SJCRH30 (cell line): ENCODE measurements at places on chromosomes 16 and 17. TPM values are rescaled to one million over a fixed set of nuclear protein-coding genes. Genes with fewer than 3 reads are reported as not detected.

DNA sequence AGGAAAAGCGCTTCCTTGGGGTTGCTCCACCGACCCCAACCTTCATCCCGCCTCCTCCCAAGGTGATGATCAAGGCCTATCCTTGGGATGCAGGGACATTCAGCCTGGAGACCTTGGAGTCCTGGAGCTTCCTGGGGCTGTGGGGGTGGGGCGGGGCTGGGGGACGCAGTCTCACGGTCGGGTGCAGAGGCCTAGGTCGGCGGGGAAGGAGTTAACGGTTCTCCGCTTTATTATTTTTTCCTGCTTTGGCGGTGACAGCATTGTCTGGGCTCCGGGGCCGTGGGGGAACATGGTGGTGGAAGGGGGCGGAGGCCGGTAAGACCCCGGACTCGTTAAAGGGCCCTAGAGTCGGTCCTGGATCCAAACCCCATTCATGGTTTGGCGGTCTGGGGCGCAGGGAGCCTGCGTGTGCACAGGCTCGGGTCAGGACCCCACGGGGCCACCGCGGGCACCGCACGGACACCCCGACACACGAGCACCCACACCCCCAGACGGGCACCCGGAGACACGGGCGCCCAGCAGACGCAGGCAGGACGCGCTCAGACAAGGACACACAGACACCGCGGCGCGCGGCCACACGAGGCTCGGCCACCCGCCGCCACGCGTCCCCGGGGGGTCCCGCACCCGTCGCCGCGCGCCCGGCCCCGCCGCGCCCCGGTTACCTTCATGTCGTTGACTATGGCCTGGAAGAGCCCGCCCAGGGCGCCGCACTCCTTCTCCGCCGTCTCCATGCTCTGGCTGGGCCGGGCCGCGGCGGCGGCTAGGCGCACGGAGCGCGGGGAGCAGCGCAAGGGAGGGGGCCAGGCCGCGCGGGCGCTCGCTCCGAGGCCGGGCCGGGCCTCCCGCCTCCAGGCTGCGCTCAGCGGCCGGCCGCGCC lies 554 bp downstream of the MTSS2 start:
- H3K27ac ChIP-seq: peak overlapping the region; percentile 59; the same call in 1 of the 2 replicates
- no peak for DNase-seq
- H3K4me3 ChIP-seq: peak overlapping the region; percentile 91

Gene OR1D2
- total RNA-seq: not detected in 2 replicates

DNA sequence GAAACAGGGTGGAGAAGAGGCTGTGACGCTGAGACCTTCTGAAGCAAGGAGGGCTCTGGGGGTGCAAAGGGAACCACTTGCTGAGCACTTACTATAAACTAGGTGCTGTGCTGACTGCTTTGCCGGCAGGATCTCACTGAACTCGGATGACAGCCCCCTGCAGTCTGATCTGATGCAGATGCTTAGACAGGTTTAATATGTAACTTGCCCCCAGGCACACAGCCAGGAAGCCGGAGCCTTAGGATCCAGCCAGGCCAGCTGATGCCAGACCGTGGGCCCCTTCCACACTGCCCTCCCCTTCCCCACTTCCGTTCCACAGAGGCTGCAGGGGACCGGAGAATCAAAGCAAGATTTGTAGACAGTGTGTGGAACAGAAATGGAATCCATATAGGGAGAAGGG lies 23.1 kb downstream of the SPACA3 start:
- H3K27ac ChIP-seq: no peak overlapping the region
- H3K4me3 ChIP-seq: no peak overlapping the region
- no peaks in the 10 kb centered on the region for H3K4me1 ChIP-seq

GRCh38 chr17:35543856-35544255 lies 6.4 kb upstream of the SLFN12L start:
- peaks cover 5% of the 10 kb centered on the region for H3K27me3 ChIP-seq
- DNase-seq: peak; percentile 45
- no peaks in the 10 kb centered on the region for H3K36me3 ChIP-seq
- no peak overlapping the region for H3K27ac ChIP-seq
- 0 out of 2 replicates have a peak, but pooled peaks cover 3% of the 10 kb centered on the region for H3K4me1 ChIP-seq

DNA sequence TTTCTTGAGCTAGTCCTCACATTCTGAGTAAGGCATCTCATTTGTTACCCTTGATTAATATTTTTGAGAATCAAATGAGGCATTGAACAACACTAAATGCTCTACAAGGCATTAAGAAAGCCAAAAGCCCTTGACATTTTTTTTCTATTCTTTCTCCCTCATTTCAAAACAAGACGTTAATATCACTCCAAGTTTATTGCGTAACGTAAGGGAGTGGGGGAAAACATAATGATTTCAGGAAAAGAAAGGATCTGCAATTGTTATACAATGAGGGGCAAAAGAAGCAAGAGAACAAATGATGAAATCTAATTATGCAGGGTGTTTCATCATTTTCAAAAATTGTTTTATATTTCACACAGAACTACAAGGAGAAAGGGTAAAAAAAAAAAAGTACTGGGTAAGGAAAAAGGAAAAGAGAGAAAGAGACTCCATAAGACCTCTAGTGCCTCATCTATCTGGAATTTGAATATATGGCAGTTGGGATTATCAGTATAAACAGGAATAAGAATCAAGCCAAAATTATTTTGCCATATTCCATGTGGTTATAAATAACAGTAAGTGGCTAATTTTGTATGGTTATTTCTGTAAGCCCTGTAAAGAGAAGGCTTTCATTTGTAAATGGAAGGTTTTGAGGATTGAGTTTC lies 163.0 kb downstream of the ABCA8 start:
- no peak overlapping the region for H3K27ac ChIP-seq
- H3K4me3 ChIP-seq: no peak overlapping the region

GRCh38 chr17:79045842-79046196 lies 21.9 kb downstream of the C1QTNF1 start:
- peak overlapping the region; percentile 78 for H3K27ac ChIP-seq
- H3K36me3 ChIP-seq: peaks cover 13% of the 10 kb centered on the region
- peak overlapping the region; percentile 9; the same call in 1 of the 2 replicates for H3K4me3 ChIP-seq
- peak; percentile 97 for DNase-seq
- peaks cover 26% of the 10 kb centered on the region for H3K4me1 ChIP-seq

Gene CCL8
- total RNA-seq: not detected in 2 replicates

GRCh38 chr17:44961921-44962350 lies 6.2 kb downstream of the C1QL1 start:
- H3K36me3 ChIP-seq: no peaks in the 10 kb centered on the region
- peaks cover 20% of the 10 kb centered on the region for H3K27me3 ChIP-seq
- H3K4me3 ChIP-seq: no peak overlapping the region
- H3K4me1 ChIP-seq: no peaks in the 10 kb centered on the region

Gene E2F4
- total RNA-seq: 134 and 141 TPM in 2 replicates

GRCh38 chr17:14359163-14360020 lies 58.5 kb downstream of the HS3ST3B1 start:
- H3K27me3 ChIP-seq: no peaks in the 10 kb centered on the region
- no peak overlapping the region for H3K4me3 ChIP-seq
- peaks cover 11% of the 10 kb centered on the region; the same call in 1 of the 2 replicates for H3K4me1 ChIP-seq
- no peaks in the 10 kb centered on the region for H3K36me3 ChIP-seq
- no peak overlapping the region for H3K27ac ChIP-seq

GRCh38 chr17:62101515-62101914 lies 36.4 kb upstream of the MED13 start:
- H3K36me3 ChIP-seq: no peaks in the 10 kb centered on the region
- no peaks in the 10 kb centered on the region for H3K4me1 ChIP-seq
- H3K27me3 ChIP-seq: peaks cover 8% of the 10 kb centered on the region
- no peak overlapping the region for H3K27ac ChIP-seq

DNA sequence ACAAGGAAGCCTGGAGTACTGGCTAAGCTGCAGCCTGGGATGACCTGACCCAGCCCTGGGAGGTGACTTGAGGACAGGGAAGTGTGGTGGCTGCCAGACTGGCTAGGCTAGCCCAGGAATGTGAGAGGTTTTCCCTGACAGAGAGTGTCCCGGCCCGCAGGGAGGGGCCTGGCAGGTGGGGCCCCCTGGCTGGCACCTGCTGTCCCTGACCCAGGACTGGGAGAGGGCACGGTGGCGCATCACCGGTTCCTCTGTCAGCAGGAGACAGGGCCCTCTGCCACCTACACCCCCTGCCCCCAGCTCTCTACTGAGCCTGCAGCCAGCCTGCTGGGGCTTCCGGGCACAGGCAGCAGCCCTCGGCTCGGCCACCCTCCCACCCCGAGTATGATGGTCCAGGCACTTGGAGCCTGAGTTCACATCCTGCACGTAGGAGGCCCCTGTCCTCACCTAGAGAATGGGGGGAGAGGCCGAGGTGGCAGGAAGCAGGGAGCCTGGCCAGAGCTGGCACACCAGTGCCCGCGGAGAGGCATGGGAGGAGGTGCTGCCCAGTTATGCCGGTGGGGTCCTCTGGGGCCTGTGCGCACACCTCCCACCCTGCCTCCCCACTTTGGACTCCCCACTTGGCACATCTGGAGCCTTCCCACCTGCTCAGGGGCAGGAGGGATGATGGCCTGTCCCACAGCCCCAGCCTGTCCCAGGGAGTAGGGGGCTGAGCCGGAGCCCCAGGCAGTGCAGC lies 528 bp downstream of the PRSS27 start:
- peaks cover 7% of the 10 kb centered on the region; the same call in 1 of the 2 replicates for H3K4me1 ChIP-seq
- H3K4me3 ChIP-seq: no peak overlapping the region
- H3K36me3 ChIP-seq: no peaks in the 10 kb centered on the region
- no peak for DNase-seq
- no peak overlapping the region for H3K27ac ChIP-seq
- no peaks in the 10 kb centered on the region; the same call in 1 of the 2 replicates for H3K27me3 ChIP-seq

- no peak overlapping the region for H3K27ac ChIP-seq
These were observed 7.6 kb downstream of the LMF1 start for GRCh38 chr16:962901-963814.

DNA sequence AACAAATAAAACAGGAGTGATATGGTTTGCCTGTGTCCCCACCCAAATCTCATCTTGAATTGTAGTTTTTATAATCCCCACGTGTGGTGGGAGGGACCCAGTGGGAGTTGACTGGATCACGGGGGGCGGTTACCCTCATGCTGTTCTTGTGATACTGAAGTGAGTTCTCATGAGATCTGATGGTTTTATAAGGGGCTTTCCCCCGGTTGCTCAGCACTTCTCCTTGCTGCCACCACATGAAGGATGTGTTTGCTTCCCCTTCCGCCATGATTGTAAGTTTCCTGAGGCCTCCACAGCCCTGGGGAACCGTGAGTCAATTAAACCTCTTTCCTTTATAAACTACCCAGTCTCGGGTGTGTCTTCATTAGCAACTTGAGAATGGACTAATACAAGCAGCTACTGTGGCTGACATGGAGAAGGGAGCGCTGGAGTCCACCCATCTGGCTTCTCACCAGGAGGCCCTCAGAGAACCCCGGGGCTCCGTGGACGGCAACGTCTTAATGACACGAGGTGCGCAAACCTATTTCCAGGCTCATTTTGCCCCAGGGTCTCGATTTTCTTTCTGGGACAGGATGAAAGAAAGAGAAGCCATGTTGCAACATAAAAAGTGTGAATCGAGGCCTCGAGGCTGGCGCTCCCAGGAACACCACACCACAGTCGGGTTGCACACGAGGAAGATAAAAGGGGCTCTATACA lies 129.5 kb downstream of the DYNLRB2 start:
- no peak overlapping the region for H3K4me3 ChIP-seq
- H3K27me3 ChIP-seq: no peaks in the 10 kb centered on the region
- no peak for DNase-seq
- no peaks in the 10 kb centered on the region for H3K36me3 ChIP-seq
- H3K27ac ChIP-seq: no peak overlapping the region
- H3K4me1 ChIP-seq: no peaks in the 10 kb centered on the region

- DNase-seq: peak; percentile 68
- no peaks in the 10 kb centered on the region for H3K36me3 ChIP-seq
- no peaks in the 10 kb centered on the region for H3K27me3 ChIP-seq
- no peak overlapping the region for H3K4me3 ChIP-seq
- peaks cover 37% of the 10 kb centered on the region for H3K4me1 ChIP-seq
These were observed 197.4 kb downstream of the ZNF423 start for GRCh38 chr16:49658531-49658930.

DNA sequence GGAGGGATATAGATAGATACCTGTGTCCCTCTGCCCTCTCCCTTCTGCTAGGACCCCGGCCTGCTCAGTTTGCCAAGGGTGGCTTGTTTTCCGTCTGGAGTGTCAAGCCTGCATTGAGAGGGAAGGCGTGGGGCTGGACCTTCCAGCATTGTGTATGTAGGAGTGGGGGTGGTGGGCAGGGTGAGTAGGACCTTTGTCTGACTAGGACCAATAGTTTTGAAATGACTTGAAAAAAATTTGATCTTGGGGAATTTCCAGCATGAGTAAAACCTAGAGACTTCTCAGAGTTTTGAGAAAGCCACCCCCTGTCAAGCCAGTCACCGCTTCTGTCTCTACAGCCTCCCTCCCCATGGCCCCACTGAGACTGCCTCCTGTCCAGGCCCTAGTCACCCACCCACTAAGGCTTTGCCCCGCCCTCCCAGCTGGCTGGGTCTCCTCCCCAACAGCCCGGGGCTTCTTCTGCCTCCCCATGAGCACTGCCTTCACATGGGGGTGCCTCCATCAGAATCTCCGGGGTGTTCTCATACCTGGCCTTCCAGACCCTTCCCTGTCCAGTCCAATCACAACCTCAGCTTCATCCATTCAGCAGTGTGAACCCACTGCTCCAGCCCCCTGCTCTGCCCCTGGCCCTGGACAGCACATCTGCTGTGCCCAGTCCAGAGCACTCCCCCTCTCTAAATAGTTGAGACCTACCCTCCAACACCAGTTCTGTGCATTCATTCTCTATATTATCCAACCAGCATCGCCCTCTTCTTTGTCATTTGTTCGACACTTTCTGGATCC lies 207.0 kb downstream of the MSI2 start:
- H3K4me3 ChIP-seq: no peak overlapping the region
- H3K27me3 ChIP-seq: no peaks in the 10 kb centered on the region
- no peak overlapping the region for H3K27ac ChIP-seq
- no peaks in the 10 kb centered on the region for H3K36me3 ChIP-seq
- DNase-seq: no peak
- H3K4me1 ChIP-seq: peaks cover 30% of the 10 kb centered on the region
